Omental fat pad (tissue), 4 donors: ENCODE measurements at places on chromosomes 2 and 18. TPM values are rescaled to one million over a fixed set of nuclear protein-coding genes. Genes with fewer than 3 reads are reported as not detected.
A peak's percentile ranks its signal among the peaks of the same experiment; 100 is the strongest.

The STEAP3 gene
- total RNA-seq = 18.9 TPM

The LBX2 gene
- total RNA-seq = 1.6 TPM

The CNDP1 gene
- not detected for total RNA-seq

- DNase-seq = no peak
Observed at GRCh38 chr2:66775730-66776422, 341.0 kb downstream of the MEIS1 start.

- no peak for DNase-seq
Observed at GRCh38 chr2:159179696-159180095, 106.8 kb downstream of the WDSUB1 start.

DNA sequence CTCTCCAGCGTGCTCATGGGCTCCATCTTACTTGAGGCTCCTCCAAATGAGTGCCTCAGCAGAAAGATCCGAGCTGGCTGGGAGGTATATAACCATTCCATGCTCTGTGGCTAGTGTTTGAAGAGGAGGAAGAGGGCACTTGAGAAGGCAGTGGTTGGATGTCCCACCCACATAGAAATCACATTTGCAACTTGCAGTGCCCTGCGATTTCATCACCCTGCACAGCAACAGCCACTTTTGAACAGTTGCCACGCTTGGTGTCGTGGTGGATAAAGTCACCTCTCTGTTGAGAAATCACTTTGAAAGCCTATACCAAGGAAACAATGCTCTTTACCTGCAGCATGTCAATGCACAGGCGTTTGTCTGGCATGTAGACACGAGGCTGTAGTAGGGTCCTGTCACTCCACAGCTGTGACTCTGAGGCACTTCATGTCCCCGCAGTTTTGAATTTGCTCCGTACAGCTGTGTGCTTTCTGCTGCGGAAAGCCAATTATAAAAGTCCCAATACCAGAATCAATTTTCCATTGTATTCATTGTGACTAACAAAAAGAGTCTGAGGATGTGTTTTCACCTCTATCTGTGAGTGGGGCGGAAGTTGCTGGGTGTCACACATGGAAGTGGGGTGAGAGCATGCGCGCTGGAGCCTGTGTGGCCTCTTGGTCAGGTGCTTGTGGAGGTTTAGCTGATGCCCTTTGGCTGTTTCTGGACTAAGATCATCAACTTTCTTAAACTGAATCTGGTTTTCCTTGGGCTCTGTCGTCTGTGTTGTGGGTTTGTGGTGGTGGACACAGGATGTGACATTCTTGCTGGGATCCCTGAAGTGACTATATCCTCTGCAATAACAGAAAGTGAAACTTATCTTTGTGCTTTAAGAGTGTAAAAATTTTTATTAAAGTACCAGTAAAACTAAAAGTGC is 2.8 kb downstream of the CNDP2 start:
- peak; percentile 31 for DNase-seq

GRCh38 chr18:50853863-50854271 is 25.1 kb upstream of the ME2 start:
- DNase-seq = no peak

- no peak for DNase-seq
Observed at GRCh38 chr18:77043541-77044280, 88.9 kb downstream of the MBP start.
